ENCODE measurements at places on chromosomes 5 and 9. TPM values are rescaled to one million over a fixed set of nuclear protein-coding genes. Genes with fewer than 3 reads are reported as not detected.

The PTRH1 gene
- 18.8 TPM for total RNA-seq

The IQGAP2 gene
- 1.8 TPM for total RNA-seq

The PMPCA gene
- total RNA-seq = 75.7 TPM

The DNAJB5 gene
- total RNA-seq = 8.6 TPM

The ZNF346 gene
- total RNA-seq = 10.4 TPM

The PCDHGA3 gene
- not detected for total RNA-seq

The SLC6A3 gene
- 0.87 TPM for total RNA-seq

Data from A549 treated with Mapracorat at 1 μM for 4 hours (cell line).